ENCODE measurements at places on chromosomes 6 and 20. TPM values are rescaled to one million over a fixed set of nuclear protein-coding genes. Genes with fewer than 3 reads are reported as not detected.

AGER gene
- total RNA-seq: 3.1 TPM

FAM50B gene
- 12.5 TPM for total RNA-seq

DLL1 gene
- total RNA-seq: 7.1 TPM

NMBR gene
- not detected for total RNA-seq

LPA gene
- total RNA-seq: not detected

ZNF334 gene
- total RNA-seq: 0.97 TPM

EDN1 gene
- total RNA-seq: 27.9 TPM

TSHZ2 gene
- total RNA-seq: 10.3 TPM

GNRH2 gene
- not detected for total RNA-seq

HCRTR2 gene
- total RNA-seq: not detected

FLRT3 gene
- 0.97 TPM for total RNA-seq

CNR1 gene
- total RNA-seq: 25.7 TPM

REPS1 gene
- 43.2 TPM for total RNA-seq

ZNF343 gene
- 16.3 TPM for total RNA-seq

TNNC2 gene
- total RNA-seq: 0.46 TPM

RCAN2 gene
- 43.6 TPM for total RNA-seq

PNLDC1 gene
- total RNA-seq: not detected

- no peak for DNase-seq
These were observed 33.9 kb downstream of the DSE start for GRCh38 chr6:116404696-116405095.

DNA sequence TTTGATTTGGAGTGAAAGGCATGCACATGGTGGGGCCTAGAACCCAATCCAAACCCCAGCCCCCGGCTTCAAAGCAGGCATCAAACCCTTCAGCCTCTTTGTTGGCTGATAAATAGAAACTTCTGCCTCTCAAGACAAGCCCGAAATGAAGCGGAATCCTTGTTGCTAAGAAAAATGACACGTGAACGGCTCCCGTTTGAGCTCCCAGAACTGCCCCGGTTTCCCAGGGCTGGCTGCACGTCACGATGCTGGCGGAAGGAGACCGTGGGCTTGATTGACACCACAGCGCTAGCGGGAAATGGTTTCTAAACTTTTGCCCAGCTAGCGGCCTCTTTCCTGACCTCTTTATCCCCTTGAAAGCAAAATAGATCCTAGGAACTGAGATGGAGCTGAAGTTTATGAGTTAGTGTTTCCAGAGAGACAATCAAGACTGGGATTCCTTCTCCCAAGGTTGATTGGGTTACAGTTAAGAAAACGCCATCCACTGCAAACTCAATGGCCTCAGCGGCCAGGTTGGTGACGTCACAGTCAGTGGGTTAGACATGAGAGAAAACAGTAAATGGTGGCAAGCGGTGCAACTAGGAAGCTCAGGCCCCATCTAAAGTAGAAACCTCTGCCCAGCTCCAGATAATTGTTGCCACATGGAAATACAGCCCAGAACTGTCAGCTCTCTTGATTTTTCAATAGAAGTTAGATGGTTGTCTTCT, 117.0 kb downstream of the ANKRD60 start:
- peak; percentile 79 for DNase-seq

DNA sequence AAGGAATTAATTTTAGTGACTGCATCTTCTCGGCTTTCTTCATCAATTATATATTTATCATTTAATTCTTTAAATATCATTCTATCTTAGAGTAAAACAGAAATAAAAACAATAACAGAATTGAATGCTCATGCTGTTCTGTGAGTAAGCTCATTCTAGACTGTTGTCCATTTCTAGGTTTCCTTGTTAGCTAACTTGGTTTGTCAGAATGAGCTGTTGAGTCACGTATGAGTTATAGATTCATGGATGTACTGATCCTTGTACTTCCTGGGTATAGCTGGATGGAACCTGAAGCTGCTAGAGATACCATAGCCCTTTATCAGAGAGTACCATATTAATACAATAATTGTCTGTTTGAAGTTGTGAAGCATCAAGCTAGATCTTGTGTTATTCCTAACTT, 515.3 kb downstream of the TENT5A start:
- DNase-seq: no peak

GRCh38 chr6:75800708-75801505, 51.9 kb downstream of the MYO6 start:
- DNase-seq: no peak

DNA sequence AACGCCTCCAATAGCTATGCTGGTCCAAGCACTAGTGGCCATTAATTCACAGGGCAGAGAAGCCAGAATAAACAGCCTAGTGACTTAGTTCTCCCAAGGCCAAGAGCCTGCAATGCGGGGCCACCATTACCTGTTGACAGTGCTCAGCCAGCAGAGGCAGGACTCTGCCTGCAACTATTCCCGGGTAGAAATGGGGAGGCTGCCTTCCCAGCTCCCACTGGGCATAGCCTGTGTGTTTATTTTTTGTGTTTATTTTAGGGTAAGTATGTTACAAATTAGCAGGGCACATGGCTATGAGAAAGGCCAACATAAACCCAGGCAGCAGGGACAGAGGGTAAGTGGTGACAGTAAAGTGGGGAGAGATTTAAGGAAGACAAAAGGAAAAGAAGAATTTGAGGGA, 5.0 kb downstream of the GNAS-AS1 start:
- no peak for DNase-seq

GRCh38 chr6:153553627-153554026, 422.5 kb upstream of the RGS17 start:
- no peak for DNase-seq

DNA sequence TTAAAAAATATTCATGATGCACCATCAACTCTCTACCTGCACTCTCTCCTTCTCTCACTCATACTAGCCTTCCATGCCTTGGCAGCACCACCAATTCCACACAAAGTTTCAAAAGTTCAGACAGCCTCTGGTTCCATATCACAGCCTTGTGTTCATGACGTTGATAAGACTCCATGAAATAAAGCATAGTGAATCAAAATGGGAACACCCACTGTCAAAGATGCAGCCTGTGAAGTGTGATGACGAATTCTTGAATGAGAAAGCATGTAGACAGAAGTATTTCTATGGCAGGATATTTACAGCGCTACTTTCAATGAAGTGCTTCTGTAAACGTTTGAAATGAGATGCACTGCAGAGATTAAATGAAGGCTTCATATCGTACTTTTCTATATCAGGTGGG, 77.3 kb upstream of the FERMT1 start:
- no peak for DNase-seq

- no peak for DNase-seq
These were observed 96.6 kb upstream of the FOXP4 start for GRCh38 chr6:41449399-41450245.

DNA sequence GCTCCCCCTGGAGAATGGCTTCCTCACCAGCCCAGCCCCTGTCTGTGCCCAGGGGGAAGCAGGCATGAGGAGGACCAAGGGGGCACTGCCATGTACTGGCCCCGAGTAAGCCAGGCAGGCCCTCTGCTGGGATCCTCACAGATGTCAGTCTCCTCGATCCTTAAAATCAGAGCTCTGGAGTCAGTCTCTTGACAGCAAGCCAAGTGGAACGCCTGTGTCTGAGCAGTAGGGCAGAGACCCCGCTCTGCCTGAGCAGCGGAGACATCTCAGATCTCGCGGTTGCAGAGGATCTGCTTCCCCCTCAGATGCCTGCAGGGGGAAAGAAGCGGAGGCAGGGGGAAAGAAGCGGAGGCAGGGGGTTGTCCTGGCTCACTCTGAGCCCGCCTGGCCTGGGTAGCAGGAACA, 92.6 kb downstream of the SNX5 start:
- no peak for DNase-seq

GRCh38 chr6:33619166-33619840, 1.8 kb upstream of the ITPR3 start:
- DNase-seq: no peak

DNA sequence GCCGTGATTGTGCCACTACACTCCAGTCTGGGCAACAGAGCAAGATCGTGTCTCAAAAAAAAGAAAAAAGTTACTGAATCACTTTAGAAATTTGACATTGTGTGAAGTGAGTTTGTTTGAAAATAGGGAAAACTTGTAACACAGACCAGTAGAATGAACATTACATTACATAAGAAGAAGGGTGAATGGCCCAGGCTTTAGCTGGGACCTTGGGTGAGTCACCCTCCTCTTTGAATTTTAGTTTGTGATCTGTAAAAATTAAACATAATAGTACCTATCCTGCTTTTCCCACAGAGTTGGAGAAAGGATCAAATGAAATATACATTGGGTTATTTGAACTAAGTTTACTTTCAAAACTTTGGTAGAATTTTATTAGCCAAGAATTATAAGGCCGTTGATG, 56.3 kb downstream of the KCNS1 start:
- DNase-seq: no peak

DNA sequence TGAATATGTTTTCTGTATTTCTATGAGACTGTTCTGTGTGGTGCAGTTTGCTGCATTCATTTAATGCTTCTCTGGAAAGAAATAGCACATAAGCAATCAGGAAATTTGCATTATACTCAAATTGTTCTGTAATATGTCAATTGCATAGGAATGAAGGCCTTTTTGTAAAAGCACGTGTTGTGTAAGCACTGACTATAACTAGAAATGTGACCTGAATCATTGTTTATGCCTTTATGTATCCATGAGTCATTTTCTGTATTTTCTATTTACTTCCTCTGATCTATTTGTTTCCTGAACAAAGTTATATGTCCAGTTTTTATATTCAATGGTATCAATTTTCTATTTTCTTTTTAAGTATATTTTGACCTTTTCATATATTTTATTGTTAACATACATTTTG, 1455.3 kb downstream of the GRIK2 start:
- no peak for DNase-seq

- no peak for DNase-seq
These were observed 54.2 kb downstream of the NCOA7 start for GRCh38 chr6:125844989-125845388.

DNA sequence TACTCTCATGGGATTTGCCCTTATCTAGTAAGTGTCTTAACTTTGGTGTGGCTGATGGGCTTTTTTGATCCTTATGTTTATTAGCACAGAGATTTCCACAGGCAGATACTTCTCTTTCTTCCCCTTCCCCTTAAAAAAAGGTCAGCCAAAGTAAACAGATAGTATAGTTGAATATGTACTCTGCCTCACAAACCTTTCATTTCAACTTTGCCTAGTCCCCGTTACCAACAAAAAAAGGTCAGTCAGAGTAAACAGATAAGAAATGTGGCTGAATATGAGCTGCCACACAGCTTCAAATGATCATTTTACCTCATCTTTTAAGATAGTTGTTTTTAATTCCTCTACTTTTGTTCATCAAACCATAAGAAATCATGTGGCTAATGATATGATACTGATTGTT, 34.1 kb upstream of the SLC35D3 start:
- no peak for DNase-seq

GRCh38 chr6:154471609-154472362, 38.7 kb downstream of the CNKSR3 start:
- DNase-seq: no peak

GRCh38 chr6:150243620-150244314, 100.9 kb downstream of the PPP1R14C start:
- no peak for DNase-seq

DNA sequence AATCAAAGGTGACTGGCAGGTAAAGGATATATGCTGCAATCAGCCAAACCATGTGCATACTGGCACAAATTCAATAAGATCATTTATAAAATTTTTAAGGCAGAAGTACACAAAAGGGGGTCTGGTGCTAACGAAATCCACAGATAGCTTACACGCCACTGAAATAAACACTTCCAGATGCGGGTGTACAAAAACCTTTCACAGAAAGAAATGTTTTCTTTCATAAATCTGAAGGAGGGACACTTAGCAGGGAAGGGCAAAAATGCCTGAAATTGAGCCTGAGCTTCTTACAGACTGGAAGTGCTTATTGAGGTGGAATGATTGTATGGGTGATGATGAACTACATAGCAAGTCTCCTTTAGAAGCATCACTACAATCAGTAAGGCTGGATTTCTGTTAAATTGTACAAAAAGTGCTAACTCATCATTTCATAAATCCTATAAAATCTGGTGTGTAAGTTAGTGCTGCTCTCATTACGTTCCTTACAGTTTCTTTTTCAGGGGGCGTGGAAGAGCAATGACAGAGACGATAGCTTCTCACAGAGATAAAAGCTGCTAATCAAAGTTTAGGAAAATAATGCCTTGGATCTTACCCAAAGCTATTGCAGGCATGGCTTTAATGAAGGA, 409.3 kb upstream of the RUNX2 start:
- DNase-seq: no peak

GRCh38 chr20:7714549-7714948, 225.7 kb downstream of the HAO1 start:
- DNase-seq: no peak

DNA sequence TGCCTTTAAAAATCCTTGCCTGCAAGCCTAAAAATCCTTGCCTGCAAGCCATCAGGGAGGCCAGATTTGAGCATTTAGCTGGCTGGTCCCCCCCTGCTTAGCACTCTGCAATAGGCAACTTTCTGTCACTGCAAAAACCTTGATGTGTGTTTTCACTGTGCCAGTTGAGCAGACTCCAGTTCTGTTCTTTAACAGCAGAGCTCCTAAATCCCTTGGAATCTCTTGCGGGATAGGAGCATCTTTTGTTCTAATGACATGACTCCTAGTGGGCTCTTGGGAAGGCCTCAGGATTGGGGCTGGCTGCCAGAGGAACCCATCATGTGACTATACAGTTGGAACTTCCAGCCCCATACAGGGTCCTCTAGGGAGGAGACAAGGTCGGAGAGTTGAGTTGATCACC, 50.4 kb downstream of the FAM184A start:
- no peak for DNase-seq

DNA sequence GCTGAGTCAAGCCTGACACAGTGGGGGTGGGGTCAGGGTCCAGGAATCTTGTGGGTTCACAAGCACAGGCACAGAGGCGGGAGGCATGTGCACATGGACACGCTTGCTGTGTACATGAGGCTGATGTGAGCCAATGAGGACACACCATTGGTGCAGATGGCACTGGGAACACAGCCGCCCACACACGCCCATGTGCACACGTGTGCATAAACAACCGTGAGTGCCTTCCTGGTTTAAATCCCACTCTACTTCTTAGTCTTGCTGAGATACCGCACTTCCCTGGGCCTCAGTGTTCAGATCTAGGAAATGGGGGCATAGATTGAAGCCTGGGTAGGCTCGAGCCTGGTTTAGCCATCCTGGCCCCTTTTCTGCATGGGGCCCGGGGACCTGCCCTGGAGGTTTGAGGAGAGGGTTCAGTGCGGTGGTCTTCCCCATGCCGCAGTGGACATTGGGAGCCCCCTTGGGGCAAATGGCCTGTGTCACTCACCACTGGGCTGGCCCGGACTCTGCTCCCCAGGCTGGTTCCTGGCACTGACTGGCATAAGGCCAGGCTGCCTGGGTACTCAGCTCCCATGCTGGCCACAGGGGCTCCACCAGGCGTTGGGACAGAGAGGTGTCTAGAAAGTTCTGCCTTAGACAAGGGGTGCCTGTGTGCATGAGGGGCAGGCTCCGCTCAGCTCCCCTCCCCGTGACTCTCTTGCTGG, 60.2 kb downstream of the CEBPB start:
- no peak for DNase-seq

GRCh38 chr6:26473429-26473757, 15.6 kb downstream of the BTN2A1 start:
- no peak for DNase-seq

All from esophagus muscularis mucosa (tissue), 4 donors.